ENCODE measurements at places on chromosomes 4 and X.

GRCh38 chr4:2797545-2798305 lies 4.8 kb downstream of the SH3BP2 start:
- DNase-seq, result peak; percentile 68

- DNase-seq, result no peak
Measured at GRCh38 chrX:42804524-42804923, 26.6 kb upstream of the PPP1R2C start.

DNA sequence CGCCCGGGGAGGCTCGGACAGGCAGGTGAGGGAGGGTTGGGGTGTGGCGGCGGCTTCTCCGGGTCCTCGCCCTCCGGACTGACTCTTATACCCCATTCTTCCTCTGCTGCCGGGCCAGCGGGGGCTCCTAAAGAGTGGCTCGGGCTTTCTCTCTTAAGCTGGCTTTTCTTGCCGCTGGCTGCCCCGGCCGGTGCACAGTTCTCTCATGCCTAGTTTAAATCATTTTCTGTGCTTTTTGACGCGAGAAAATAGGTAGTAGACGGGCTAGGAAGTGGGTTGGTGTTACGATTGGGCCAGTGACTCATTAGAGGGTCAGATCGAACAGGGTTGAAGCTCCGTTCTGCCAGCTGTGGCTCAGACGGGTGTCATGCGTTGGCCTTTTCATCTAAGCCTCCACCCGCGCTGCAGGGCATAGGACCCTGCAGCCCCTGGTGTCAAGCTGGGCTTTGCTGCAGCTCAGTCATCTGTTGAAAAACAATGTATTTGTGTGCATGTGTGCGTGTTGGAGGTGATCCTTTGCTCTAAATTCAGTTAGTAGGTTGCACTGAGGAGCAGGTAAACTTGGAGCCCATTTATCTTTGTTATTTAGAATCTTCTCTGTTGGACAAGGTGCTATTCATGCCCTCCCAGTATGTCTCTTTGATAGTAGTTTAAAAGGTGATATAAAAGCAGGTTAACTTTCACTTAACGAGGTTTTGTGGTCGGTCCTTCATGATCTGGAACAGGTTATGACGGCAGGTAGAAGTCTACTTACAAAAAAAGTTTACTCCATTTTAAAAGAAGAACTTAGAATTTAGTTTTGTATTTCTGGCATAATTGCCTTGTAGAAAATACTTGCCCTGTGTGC lies 802 bp downstream of the BMP2K start:
- DNase-seq, result peak; percentile 61

GRCh38 chr4:151691639-151692442 lies 69.0 kb downstream of the GATB start:
- DNase-seq, result no peak

DNA sequence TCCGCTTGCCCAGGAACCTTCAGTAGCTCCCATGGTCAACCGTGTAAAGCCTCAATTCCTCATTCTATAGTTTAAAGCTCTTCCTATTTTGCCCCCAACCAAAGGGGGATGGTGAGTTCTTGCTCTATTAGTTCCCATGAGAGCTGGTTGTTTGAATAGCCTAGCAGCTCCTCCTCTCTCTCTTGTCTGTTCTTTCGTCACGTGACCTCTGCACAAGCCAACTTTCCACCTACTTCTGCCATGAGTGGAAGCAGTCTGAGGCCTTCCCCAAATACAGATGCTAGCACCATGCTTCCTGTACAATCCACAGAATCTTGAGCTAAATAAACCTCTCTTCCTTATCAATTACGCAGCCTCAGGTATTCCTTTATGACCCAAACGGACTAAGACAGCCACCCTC lies 42.8 kb downstream of the ANXA5 start:
- DNase-seq, result no peak

DNA sequence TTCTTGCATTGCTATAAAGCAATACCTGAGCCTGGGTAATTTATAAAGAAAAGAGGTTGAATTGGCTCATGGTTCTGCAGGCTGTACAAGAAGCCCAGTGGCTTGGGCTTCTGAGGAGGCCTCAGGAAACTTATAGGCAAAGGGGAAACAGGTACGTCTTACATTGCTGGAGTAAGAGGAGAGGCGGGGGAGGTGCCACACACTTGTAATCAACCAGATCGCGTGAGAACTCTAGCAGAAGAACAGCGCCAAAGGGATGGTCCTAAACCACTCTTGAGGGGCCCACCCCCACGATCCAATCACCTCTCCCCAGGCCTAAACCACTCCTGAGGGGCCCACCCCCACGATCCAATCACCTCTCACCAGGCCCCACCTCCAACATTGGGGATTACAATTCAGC lies 50.6 kb upstream of the SHOX start:
- no peak for DNase-seq

DNA sequence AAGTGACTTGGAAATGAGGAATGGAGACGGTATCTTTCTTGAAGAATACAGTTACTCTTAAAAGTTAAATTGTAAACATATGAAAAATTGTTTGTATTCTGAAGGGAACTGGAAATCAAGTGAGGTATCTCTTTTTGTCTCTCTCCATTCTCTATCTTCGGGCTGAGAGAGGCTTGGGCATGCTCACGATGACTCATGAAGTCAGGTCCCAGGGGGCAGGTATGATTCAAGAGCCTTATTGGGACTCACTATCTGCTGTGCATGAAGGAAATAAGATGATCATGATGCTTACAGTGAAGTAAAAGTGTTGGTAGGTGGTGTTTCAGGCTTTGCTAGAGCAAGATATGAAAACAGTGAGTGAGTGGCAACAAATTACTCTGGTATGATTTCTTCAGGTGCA lies 200.4 kb upstream of the PITX2 start:
- no peak for DNase-seq

- no peak for DNase-seq
Measured at GRCh38 chr4:117164338-117164737, 79.0 kb upstream of the TRAM1L1 start.

DNA sequence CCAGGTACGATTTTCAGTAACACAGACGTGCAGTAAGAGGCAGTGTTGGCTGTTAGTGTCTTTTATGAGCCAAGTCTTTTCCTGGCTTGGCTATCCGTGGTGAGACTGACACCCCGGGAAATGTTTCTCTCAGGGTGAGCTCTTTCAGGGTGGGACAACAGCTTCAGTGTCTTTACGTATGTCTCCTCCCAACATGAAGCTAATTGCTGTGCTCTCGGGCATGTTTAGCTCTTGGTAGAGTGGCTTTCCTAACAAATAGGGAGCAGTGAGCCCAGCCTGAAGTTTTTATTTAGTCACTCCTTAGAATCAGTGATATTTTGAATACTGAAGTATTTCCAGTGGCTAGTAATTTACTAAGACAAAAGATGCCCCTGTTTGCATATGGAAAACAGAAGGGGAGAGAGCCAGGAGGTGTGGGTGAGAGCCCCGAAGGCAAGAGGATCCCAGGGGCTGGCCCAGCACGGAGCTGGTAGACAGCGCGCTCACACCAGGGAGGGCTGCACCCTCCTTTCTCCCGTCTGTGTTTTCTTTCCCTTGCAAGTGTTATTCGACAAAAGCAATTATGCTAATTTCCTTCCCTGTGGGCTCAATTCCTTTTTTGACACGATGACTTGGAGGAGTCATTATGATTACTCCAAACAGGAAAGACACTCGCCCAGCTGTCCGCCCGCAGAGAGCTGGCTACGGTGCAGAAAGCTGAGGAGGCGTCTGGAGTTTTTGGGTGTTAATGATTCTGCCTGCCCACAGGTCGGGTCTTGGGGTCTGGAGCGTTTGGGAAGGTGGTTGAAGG lies 47.7 kb downstream of the PDGFRA start:
- no peak for DNase-seq

- DNase-seq, result no peak
Measured at GRCh38 chr4:41213625-41214135, 662 bp downstream of the APBB2 start.

DNA sequence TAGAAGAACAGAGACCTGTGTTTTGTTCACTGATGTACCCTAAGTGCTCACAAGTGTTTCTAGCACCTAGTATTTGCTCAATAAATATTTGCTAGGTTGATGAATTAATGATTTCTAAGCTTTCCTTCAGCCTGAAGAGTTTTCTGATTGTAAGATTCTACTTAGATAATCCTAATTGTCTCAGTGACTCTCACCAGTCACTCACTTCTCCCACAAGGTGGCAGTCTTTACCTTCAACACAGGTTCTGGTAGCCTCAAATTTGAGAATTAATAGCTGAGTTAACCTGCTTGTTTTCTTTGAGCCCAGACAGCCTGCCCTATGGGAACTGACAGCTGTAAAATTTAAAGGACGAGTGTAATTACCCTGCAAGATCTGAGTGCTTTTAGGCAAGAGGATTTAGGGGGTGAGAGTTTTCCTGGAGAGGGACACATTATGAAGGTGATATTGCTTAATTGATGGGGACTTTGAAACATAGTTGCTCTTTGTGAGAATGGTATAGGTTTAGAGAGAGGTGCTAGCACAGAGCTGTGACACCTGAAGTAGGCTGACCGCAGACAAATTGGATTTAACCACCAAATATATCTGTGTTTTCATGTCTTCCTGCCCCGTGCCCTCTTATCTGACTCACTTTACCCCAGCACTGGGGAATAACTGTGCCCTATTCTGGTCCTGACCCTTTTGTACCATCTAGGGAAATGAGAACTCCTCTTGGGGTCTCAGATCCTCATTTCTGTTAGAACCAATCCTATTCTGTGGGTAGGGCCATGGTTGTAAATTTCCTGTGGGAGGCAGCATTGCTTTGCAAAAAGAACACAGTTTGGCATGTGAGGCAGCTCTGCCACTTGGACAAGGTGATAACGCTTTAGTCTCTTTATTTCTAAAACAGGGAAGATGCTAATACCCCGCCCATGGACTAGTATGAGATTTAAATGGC lies 27.7 kb downstream of the CD38 start:
- DNase-seq, result no peak

DNA sequence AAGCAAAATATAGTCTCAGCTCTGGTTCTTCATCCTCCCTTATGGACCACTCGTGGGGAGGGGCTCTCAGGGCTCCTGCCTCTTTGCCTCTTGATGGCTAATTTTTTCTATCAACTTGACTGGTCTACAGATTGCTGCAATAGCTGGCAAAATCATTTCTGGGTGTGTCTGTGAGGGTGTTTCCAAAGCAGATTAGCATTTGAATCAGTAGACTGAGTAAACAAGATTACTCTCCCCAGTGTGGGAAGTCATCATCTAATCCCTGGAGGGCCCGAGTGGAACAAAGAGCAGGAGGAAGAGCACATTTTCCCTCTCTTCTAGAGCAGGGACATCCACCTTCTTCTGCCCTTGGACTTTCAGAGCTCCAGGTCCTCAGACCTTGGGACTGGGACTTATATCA lies 153.5 kb downstream of the STK32B start:
- DNase-seq, result no peak

DNA sequence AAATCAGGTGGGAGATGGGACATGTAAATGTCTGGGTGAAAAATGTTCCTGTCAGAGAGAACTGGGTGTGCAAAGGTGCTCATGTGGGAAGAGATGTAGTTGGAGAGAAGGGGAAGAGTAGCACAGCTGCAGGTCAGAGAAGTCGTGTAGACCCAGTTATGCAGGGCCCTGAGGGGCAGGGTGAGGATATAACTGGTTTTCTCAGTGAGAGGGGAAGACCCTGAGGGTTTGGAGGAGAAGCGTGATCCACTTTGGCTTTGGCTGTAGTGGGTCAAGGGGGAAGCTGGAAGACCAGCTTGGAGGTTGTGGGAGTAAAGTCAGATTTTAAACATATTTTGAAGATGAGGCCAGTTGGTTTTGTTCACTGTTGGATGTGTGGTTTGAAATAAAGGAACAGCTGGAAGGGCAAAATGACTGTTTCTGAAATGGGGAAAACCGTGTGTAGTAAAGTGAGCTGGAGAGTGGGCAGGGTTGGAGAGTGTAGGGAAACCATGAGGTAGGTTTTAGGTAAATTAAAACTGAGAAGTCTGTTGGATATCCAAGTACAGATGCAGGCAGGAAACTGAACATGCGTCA lies 44.2 kb downstream of the NAP1L5 start:
- no peak for DNase-seq

DNA sequence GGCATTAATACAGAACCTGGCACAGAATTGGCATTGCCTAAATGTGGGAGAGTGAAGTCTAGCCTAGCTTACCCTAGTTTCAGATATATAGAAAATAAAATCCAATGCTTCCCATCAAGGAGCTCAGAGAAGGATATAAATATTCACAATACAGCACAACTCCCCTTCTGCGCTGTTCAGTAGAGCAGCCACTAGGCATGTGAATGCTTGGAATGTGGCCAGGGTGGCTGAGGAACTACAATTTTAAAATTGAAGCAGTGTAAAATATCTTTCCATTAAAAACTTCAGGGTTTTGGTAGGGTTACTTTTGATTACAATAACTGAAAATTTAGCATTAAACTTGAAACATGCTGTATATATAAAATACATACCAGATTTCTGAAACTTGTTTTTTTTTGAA lies 19.5 kb downstream of the ZNF518B start:
- no peak for DNase-seq

GRCh38 chrX:126489116-126489695 lies 63.4 kb downstream of the DCAF12L1 start:
- no peak for DNase-seq

GRCh38 chr4:187333151-187333550 lies 609.5 kb upstream of the FAT1 start:
- DNase-seq, result no peak

GRCh38 chr4:113433536-113434246 lies 327.8 kb downstream of the CAMK2D start:
- DNase-seq, result no peak

DNA sequence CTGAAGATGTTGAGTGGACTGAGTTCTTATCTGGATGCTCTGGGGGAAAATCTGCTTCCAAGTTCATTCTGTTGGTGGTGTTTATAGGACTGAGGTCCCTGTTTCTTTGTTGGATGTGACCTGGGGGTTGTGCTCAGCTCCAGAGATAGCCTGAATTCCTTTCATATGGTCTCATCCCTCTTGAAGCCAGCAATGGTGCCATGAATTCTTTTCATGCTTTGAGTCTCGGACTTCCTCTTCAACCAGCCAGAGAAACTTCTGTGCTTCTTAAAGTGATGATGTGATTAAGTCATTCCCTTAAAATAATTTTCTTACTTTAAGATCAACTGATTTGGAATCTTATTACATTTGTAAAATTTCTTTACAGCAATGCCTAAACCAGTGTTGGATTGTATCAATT lies 233.8 kb upstream of the UGT8 start:
- DNase-seq, result no peak

DNA sequence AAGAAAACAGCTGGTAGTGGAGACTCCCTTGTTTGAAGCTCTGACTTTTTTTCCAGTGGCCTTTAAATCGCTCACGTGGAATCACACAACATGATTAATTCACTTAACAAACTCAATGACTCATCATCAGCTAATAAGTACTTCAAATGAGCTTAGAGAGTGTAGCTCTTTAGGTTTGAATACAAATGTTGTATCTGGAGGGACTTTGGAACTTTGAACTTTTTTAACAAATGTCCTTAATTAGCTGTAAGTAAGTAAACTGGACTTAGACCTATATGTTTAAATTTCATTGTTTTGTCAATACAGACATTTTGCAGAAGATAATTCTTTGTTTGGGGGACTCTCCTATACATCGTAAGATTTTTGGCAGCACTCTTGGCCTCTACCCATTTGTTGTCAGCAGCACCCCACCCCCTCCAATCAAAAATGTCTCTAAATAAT lies 581.1 kb downstream of the SPRY1 start:
- DNase-seq, result no peak

GRCh38 chr4:10272511-10272910 lies 155.9 kb upstream of the WDR1 start:
- no peak for DNase-seq

- DNase-seq, result no peak
Measured at GRCh38 chrX:109619771-109620170, 5.2 kb downstream of the KCNE5 start.

GRCh38 chrX:42783451-42783850 lies 5.5 kb upstream of the PPP1R2C start:
- no peak for DNase-seq

All from activated T-cell treated with anti-CD3 and anti-CD28 coated beads, Interleukin-2, amount 50 U/mL, for 1 hour (primary cell).